ENCODE measurements at places on chromosomes 16 and 17.

DNA sequence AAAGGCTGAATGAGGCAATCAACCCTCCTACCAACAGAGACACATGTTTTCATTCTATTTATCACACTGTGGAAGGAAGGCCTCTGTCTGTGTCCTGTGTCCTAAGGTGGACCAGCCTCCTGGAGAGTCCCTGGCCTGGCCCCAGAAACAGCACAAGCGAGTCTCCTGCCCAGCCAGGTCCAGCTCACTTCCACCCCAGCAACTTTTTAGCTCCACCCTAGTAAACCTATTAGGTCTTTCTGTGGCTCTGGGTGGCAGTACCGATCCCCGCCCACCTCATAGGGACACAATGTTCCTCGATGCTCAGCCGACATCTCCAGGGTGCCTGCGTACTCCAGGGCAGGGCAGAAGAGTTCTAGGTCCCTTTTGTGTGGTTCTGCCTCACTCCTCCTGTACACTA is 10.7 kb downstream of the DRC3 start:
- no peak for DNase-seq

DNA sequence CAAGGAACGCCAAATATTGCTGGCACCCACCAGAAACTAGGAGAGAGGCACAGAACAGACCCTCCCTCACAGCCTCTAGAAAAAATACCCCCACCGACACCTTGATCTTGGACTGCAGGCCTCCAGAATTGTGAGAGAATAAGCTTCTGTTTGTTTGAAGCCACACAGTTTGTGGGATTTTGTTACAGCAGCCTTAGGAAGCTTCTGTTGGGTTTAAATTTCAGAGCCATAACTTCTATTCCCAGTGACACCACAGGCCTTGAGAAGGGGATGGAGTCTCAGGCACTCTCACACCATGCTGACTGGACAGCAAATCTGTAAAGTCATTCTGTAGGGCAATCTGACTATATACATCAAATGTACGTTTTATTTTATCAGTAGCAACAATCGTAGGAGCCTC is 38.6 kb downstream of the RNF112 start:
- DNase-seq, result no peak

DNA sequence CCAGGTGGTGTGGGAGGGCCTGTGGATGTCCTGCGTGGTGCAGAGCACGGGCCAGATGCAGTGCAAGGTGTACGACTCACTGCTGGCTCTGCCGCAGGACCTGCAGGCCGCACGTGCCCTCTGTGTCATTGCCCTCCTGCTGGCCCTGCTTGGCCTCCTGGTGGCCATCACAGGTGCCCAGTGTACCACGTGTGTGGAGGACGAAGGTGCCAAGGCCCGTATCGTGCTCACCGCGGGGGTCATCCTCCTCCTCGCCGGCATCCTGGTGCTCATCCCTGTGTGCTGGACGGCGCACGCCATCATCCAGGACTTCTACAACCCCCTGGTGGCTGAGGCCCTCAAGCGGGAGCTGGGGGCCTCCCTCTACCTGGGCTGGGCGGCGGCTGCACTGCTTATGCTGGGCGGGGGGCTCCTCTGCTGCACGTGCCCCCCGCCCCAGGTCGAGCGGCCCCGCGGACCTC is 798 bp downstream of the CLDN9 start:
- no peak for DNase-seq

DNA sequence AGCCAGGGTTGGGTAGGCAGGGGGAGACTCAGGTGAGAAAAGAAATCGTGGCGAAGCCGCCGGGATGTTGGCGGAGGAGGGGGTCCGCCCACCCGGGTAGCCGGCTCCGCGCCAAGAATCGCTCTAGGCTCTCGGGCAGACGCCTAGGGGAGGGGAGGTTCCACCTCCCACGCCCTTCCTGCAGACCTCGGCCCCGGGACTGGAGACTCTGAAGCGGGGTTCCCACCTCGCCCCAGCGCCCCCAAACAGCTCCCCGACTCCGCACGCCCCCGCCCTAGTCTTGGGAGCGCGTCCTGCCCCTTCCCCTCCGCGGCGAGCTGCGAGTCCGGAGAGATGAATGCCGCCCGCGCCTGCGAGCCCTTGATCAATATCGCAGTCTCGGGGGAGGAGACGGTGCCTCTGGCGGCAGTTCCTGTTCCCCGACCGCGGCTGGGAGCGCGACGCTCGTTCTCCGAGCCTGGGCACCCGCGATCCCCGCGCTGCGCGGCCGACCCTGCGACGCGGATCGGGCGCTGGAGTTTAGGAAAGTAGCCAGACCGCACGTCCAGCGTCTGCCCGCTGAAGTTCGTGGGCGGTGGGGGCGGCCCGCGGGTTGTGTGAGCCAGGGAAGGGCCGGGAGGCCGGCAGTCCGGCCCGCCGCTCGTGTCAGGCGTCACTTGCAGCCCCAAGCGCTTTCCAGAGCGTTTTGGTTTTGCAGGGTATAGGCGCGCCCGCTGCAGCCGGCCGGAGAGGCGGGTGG is 790 bp downstream of the CRHR1 start:
- no peak for DNase-seq

DNA sequence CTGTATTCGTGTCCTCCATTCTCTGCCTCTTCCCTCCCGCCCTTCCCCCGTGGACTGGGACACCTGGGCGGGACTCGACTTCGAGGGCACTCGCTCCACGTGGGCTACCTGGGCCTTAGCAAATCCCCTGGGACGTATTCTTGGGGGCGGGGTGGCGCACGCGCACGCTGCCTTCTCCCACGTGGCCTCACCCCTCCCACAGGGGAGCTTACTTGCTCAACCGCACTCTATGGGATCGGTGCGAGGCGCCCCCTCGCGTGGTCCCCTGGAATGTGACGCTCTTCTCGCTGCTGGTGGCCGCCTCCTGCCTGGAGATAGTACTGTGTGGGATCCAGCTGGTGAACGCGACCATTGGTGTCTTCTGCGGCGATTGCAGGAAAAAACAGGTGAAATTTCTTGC is 3.5 kb downstream of the VMO1 start:
- DNase-seq, result peak; percentile 24

DNA sequence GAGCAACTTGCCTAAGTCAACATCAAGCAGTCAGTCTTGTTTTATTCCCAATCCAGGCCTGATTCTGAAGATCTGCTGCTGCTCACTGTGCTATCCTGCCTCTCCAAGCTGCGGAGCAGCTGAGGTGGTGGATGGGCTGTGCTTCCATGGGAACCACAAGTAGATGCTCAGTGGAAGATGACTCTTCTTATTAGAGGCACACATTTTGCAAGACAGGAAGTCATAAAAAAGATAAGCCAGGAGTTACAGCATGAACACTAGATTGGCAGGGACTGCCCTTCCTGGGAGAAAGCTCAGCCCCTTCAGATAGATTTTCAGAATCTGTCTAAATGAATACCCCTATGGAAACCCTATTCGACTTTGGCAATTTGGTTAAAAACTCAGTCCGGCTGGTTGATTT is 143.1 kb downstream of the SHISA6 start:
- DNase-seq, result no peak

- peak; percentile 33 for DNase-seq
These were observed 6.9 kb upstream of the CD300LD start for GRCh38 chr17:74599023-74599399.

DNA sequence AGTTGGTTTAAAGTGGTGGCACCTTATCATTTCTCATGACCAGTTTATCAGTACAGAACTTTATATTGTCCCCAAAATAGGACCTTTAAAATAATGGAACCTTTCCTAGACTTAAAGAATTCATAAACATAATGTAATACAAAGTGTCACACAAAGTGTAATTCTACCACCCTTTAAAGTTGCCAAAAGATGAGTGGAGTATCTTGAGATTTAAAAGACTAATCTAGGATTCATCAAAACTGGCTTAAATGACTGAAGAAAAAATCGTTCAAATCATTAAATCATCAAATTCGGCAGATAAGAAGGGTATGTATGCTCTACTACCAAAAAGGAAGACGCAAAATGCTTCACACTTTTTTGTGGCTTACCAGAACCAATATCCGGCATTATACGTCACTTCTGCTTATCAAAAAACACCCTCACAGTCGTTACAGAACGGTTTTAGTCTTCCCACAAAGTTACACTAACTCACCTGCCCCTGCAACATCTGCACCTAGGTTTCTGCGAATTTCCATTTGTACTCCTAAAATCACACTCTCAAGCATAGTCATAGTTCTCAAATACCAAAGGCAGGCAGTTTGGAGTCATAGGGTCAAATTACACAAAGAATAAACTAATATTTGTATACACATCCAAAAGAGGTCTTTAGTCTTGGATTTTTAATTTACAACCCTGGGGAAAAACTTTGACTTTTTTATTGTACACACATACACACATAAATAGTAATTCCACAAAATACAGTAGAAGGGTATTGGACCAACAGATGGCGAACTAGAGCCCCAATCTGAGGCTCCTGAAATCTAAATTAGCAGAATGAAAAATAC is 1.4 kb upstream of the KANSL1 start:
- peak; percentile 68 for DNase-seq

DNA sequence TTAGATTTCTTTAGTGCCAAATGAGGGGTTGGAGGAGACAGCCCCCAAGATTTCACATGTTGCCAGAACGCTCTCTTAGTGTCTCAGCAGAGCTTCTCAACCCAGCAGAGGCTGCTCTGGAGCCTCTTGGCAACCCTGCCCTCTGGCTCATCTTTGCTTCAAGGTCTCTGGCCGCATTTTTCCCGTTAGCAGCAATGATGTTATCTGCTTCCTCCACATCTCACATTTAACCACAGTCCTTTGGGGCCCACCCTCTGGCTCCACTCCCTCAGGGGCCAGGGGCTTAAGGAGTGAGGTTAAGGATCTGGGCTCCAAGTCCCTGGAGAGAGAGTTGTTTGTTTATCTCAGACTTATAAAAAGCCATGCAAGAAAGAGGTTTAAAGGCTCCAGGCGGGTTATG is 3.3 kb upstream of the XYLT1 start:
- no peak for DNase-seq

DNA sequence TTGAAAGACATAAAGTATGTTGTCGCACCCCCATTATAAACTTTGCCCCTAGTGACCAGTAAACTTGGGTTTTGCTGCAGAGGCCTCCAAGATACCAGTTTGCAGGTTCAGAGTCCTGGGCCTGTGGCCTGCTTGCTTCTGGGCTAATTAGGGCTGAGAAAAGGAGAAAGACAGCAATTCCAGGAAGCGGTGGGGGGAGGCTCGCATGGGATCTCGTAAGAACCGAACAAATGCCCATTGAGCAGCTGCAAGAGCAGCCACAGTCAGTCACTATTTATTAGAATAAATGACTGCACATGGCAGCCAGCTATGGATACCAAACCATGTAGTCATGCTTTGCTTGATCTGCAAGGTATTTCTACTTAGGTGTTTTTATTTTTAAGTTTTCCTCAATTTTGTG is 4.9 kb downstream of the SHISA9 start:
- no peak for DNase-seq

DNA sequence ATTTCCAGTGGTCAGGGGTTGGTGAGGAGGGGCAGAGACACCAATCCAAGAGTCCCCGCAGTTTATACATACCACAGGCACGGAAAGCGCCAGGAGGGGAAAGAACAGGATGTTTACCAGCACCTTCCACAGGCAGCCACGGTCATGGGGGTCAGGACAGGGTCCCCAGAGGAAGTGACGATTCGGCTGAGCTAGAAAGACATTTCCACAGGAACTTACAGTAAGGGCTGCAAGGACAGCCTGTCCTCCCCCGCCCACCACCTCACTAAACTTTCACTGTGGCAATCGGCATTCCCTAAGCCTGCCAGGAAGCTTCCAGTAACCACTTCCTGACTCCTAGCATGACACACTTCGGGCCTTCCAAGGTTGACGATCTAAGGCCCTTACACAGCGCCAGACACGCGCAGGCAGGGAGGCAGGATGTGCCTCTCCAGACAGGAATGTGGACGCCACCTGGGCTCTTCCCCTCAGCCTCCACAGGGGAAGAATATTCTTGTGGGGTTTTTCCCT is 1.2 kb upstream of the MT2A start:
- DNase-seq, result no peak

DNA sequence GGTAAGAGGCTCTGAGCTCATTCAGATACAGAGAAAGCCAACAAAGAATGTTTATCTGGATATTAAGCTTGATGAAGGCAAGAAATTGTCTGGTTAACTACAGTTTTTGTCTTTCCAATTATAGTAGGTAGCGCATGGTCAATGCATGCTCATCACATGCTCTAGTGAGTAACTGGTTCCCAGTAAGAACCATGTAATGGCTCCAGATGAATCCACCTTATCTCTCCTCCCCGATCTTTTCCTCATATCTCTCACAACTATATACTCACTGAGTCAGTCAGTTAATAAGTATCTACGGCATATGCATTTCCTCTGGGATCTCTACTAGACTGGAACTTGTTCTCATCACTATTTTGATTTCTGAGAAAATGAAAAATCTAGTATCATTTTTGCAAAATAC is 340.7 kb upstream of the DYNLRB2 start:
- no peak for DNase-seq

GRCh38 chr16:82829301-82829700 is 202.5 kb downstream of the CDH13 start:
- DNase-seq, result no peak

- no peak for DNase-seq
These were observed 232.6 kb downstream of the FTO start for GRCh38 chr16:53936529-53936928.

GRCh38 chr17:41799366-41799765 is 12.4 kb downstream of the P3H4 start:
- no peak for DNase-seq

DNA sequence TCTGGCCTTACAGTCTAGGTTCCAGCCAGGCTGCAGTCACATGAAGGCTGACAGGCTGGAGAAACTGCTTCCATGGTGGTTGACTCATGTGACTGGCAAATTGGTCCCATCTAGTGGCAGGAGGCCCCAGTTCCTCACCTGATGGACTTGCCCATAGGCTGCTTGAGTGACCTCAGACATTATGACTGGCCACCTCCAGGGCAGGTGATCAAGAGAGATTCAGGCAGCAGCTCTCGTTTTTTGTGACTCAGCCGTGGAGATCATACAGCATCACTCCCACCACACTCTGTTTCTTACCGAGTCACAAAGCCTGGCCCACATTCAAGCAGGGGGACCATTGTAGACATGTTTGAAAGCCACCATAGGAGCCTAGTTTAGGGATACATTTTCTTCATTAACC is 34.5 kb downstream of the SIAH1 start:
- no peak for DNase-seq

- DNase-seq, result no peak
These were observed 225.1 kb downstream of the LGALS9B start for GRCh38 chr17:20242271-20242670.

GRCh38 chr16:28886945-28887344 is 8.7 kb downstream of the ATP2A1 start:
- DNase-seq, result no peak

GRCh38 chr17:50517504-50518383 is 9.5 kb downstream of the MYCBPAP start:
- no peak for DNase-seq
